ENCODE measurements at places on chromosomes 3 and 15.

GRCh38 chr3:171566803-171567422 is 106.7 kb upstream of the TNIK start:
- DNase-seq = peak; percentile 55

DNA sequence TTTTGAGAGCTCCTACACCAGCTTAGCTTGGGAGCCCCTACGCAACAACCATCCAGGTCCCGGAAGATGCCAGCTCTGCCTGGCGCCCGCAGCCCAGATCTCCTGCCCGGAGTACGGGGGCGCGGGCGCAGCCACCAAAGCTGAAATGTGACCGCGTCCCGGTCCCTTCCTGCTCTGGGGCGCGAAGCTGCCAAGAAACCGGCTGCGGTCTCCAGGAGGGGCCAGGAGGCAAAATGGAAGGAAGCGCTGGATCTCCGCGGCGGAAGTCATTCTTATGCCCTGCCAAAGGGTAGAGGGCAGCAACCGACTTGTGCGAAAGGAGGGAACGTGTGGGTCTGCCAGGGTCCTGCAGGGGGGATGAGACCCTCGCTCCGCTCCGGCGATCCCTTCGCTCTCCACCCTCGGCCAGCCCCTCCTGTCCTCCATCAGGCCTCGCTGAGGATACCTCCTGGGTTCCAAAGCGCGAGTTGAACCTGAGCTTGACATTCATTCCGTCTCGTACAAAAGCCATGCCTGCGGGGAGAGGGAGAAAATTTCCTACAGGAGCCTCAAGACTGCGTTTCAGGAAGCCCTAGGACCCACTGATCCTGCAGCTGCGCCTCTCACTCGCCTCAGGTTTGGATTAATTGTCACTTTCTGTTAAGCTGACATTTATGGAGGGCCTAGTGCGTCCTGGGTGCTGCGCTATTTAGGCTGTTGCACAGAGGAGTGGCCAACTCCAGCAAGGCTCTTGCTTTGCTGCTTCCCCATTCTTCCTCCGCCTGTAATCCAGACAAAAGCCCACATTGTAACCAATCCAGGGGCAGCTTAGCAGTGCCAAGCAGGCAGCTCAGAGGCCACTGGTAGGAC is 98.3 kb upstream of the VGLL3 start:
- no peak for DNase-seq

GRCh38 chr15:51830276-51830806 is 888 bp downstream of the TMOD3 start:
- peak; percentile 11 for DNase-seq

- no peak for DNase-seq
Measured at GRCh38 chr3:155859859-155860258, 5.6 kb upstream of the SLC33A1 start.

- DNase-seq = no peak
Measured at GRCh38 chr3:94372026-94372425, 309.2 kb downstream of the NSUN3 start.

GRCh38 chr3:16320711-16321110 is 55.7 kb downstream of the OXNAD1 start:
- no peak for DNase-seq

DNA sequence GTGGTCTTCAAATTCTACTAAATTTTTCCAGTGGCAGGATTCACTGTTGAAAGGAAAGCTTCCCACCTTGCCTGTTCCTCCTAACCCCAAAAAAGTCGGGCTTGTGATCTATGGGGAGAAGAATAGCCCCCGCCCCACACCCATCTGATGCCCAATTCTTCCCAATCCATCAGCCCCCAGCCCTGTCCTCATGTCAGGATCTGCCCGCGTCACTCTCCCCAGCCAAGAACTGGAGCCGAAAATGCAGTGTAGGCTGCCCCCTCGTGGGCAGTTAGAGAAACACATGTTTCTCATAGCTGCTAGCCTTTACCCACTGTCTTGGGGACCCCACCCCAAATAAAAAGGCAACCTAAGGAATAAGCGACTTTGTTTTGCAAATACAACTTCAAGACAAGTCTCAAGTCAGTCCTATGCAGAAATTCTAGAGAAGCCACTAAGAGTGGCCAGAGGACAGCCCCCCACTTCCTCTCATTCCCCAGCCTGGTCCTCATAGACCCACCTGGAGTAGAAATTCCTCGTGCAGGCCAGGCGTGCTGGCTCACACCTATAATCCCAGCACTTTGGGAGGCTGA is 13.0 kb upstream of the CSK start:
- DNase-seq = peak; percentile 67

- DNase-seq = no peak
Measured at GRCh38 chr15:38164507-38164906, 88.1 kb upstream of the SPRED1 start.

DNA sequence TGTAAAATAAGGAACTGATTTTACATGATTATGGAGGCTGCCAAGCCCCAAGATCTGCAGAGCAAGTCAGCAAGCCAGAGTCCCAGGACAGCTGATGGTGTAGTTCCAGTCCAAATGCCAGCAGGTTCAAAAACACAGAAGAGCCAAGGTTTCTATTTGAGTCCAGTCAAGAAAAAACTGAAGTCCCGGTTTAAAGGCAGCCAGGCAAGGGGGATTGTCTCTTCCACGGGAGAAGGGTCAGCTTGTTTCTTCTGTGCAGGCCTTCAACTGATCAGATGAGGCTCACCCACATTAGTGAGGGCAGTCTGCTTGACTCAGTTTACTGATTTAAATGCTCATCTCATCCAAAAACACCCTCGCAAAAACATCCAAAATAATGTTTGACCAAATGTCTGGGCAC is 246.2 kb downstream of the PLCL2 start:
- no peak for DNase-seq

DNA sequence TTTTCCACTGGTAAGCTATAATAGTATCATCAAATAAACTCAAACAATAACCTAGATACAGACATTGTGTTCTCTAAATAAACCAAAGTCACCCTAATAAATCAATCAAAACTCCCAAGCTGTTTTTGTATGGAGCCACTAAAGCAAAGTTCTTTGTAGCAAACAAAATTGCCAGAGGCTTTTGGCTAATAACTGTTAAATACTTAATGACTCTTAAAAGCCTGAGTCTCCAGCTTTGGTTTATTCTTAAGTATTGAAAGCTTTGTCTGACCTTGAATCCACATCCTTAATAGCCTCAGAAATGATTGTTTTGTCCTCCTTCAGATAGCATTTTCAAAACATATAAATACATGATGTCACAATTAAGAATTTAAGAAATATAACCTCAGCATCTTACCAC is 725.3 kb downstream of the SI start:
- no peak for DNase-seq

GRCh38 chr3:162217647-162218046 is 721.0 kb downstream of the OTOL1 start:
- DNase-seq = no peak

DNA sequence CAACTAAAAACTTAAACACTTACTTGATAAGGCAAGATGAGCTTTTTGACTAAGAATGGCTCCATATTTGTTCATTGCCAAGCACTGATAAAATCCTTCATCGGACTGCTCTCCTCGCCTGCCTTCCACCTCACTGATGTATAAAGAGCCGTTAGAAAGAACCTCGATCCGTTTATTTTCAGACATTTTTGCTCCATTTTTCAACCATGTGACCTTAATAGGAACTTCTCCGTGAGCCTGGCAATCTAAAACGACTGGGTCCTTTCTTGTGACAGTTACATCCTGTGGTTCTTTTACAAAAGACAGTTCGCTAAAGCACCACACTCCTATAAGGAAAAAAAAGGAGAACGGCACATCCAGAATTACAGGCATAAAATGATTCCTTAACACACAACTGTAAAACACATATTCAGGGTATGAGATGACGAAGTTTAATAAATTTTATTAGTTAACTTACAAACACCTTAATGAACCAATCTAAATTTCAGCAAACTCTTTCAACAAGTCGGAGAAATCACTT is 2.5 kb downstream of the PRTG start:
- no peak for DNase-seq
